ENCODE measurements at places on chromosomes 4 and X. TPM values are rescaled to one million over a fixed set of nuclear protein-coding genes. Genes with fewer than 3 reads are reported as not detected.

Gene LNX1
- total RNA-seq = 10.9 TPM

Gene PDGFRA
- 275 TPM for total RNA-seq

Gene FGF2
- total RNA-seq = 293 TPM

Gene HSPA4L
- 1.3 TPM for total RNA-seq

DNA sequence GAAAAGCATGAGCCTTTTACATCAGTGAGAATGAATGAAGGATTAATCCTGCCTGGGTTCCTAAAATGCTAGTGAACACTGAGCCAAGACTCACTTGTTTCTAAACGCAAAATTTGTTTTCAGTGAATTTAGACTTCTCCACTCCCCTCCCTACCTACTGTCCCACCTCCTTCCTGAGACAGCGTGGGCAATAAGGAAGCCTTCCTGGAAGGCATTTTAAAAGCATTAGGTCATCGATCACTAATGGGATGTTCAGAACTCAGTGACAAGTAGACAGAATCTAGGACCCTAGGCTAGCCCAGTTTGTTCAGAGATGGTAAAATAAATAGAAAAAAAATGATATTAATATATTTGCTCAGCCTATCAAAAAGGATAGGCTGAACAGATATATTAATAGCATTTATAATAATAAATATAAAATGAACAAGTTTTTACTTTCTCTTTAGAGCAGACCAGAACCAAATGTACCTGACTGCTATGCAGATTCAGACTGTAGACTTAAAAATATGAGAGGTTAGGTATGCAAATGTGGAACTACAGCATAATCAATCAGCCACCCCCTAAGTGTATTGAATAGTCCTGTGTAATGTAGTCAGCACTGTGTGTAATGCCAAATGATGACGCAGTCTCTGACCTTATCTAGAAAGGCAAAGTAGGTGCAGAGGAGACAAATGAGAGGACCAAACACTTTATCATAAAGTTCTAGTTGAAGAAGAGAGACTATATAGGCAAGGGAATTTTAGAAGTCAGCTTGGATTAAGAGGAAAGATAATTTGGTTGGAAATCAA is 331.1 kb downstream of the GPAT3 start:
- DNase-seq = peak; percentile 12

DNA sequence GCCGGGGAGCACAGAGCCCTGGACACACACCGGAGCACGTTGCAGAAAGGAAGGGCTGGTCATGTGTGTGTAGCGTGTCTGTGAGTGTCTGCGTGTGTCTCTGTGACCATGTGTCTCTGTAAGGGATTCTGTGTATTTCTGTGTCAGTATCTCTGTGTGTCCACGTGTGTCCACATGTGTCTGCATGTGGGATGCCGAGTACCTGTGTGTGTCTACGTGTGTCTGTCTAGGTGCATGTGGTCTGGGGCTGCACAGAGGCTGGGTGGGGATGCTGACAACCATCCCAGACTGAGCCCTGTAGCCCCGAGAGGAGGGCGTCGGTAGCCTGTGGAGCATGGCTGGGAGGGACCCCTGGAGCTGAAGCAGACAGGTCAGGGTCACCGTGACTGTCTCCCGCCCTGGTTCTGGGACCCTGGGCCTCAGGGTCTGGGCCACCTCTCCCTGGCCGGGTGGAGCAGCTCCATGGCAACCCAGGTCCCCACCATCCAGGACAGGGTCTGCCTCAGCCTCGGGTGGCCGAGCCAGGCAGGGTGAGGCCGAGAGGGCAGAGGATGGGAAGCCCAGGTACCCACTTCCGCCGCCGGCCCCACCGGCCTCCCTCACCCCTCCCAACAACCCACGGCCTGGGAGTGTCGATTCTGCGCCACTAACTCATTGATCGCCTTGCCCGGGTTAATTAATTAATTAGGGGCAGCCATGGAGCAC is 122.7 kb downstream of the FAM53A start:
- DNase-seq = no peak

DNA sequence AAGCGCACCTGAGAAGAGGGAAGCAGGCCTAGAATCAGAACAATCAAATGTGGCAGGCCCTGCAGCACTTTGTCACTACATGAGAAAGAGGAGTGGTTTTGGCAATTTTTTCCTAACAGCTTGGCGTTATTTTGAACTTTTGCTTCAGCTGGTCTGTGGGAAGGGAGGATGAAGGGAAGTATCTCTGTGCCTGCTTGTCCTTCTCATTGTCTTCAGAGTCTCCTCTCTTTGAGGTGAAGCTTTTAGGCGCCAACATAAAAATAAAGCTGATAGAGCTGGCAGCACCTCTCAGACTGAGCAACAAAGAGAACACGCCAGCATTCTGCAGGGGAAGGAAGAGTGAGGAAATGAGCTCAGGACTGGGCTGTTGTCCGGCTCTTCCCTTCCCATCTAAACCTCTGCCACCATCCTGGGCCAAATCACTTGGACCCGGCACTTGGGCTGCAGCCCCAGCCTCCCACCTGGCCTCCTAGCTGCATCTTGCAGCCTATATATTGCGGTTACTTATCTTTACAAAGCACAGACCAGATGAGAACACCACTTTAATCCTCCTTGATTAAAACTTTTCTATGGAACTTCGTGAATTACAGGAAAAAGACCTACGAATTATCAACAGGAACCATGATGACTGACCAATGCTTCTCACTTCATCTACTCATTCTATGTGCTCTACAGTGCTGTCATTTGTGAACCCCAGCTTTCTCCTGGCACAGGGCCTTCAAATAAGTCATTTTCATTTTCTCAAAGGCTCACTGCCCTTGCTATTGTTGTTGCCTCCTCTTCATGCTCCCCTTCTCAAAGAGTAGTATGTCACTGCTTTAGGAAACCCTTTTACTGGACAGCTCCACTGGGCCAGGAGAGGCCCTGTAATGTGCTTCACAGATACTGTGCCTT is 476.4 kb upstream of the HS3ST1 start:
- DNase-seq = no peak

DNA sequence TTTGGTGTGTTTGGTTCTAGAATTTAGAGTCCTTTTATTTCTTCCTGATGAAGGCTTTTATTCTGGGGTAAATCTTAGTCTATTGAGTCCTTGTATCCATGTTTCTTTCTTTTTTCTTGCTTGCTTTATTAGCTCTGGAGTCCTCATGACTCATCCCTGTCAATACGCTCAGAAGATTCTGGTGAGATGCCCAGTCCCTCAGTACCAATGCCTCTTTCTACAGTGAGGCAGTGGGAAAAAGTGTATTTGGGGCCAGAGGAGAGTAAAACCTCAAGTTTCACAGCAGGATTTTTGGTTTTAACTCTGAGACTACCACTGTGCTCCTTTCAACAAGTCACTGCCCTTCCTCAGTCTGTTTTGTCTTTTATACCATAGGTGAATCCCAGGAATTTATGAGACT is 368.0 kb downstream of the GBA3 start:
- peak; percentile 5 for DNase-seq

DNA sequence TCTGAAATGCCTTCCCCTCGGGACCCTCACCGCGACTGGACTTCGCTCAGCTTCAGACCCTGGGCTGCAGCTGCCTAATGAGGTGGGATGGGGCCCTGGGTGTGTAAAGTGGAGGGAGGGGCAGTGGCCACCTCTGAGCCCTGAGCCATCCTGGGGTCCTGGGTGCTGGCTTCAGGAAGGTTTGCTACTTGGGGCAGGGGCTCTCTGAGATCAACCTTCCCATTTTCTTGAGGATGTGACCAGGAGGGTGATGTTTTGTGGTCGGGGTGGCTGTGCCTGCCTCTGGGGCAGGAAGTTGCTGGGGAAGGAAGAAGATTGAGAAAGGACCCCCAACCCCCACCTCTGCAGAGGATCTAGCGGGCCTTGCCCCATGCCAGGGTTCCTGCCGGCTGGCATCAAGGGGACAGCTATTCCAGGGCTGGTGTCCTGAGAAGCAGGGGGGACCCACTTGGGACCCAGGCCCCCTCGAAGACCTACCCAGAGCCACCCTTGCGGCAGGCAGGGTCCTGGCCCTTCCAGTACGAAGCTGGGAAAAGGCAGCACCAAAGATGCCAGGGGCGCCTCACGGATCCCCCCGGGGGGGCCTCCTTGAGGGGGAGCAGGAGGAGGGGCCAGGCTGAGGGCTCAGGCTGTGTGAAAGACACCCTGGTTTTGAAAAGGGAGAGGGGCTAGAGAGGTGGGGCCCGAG is 6.5 kb downstream of the SH3BP2 start:
- no peak for DNase-seq

DNA sequence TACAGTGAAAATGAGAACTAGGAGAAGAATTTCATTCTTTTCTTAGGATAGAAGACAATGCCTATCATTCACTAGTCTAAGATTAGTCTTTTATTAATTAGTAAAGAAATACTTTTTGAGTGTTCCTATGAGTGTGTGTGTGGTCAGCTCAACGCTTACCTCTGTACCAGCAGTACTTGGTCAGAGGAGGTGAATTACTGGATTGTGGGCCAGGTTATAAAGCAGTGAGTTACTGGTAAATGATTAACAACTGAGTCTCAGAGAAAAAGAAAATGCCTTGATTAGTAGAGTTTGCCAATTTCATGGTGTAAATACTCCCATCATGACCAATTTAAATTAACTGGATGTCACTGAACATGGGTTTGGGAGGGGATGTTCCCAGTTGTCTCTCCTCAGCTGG is 444.6 kb downstream of the STIM2 start:
- DNase-seq = no peak

GRCh38 chr4:173835903-173836302 is 305.9 kb upstream of the HAND2 start:
- peak; percentile 70 for DNase-seq

DNA sequence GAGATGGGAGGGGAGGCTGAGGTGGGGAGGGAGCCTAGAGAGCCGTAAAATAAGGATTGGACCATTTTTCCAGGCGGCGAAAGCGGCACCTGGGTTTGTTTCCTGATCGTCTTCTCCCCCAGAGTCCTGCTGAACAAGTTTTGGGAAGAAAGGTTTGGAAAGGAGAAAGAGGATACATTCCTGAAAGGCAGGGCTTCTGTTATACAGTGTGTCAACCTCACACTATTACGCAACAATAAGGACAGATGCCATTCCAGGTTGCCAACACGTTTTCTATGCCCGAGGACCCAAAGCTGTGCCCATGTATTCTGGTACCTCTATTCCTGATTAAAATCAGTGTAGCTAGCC is 658 bp downstream of the SCOC start:
- DNase-seq = no peak

DNA sequence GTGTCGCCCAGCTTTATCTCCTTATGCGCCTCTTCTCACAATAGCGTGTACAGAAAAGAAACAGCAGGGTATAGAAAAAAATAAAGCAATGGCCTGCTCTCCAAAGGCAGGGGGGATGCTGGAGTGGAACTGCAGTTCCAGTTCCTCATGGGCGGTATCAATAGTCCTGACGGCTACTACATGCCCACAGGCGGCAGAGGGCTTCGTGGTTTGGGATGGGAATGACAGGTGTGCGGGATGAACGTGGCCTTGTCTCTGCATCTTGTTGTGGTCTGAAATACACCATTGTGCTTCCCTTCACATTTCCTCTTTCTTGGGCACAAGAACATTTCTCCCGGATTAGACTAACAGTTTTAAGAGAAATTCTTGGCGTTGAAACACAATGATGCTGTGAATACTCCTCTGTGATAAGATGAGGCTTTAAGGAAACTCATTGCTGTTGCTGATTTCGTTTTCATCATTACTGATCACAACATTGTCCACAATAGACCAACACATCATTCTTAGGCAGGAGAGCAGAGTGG is 124.1 kb upstream of the IGFBP7 start:
- no peak for DNase-seq

Data from GM23248 (cell line).